ENCODE measurements at places on chromosomes 3 and 15.

- DNase-seq: no peak
Observed at GRCh38 chr3:183080628-183081027, 18.7 kb downstream of the MCCC1 start.

DNA sequence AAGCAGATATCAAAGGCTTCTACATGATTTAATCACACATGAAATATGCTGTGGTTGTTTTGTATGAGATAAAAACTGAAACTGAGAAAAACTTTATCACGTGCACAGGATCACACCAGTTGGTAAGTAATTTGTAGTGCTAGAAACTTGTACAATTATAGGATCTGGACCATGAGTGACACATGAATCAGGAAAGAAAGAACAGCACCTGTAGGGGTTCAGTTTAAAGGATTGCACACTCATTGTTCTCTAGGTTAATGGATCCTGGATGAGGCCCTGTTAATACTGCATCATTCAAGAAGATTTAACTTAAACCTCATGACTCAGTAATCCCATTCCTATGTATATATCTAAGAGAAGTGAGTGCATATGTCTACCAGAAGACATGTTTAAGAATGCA is 87.9 kb downstream of the STT3B start:
- DNase-seq: no peak

GRCh38 chr3:76198086-76198485 is 412.7 kb upstream of the ZNF717 start:
- DNase-seq: no peak

DNA sequence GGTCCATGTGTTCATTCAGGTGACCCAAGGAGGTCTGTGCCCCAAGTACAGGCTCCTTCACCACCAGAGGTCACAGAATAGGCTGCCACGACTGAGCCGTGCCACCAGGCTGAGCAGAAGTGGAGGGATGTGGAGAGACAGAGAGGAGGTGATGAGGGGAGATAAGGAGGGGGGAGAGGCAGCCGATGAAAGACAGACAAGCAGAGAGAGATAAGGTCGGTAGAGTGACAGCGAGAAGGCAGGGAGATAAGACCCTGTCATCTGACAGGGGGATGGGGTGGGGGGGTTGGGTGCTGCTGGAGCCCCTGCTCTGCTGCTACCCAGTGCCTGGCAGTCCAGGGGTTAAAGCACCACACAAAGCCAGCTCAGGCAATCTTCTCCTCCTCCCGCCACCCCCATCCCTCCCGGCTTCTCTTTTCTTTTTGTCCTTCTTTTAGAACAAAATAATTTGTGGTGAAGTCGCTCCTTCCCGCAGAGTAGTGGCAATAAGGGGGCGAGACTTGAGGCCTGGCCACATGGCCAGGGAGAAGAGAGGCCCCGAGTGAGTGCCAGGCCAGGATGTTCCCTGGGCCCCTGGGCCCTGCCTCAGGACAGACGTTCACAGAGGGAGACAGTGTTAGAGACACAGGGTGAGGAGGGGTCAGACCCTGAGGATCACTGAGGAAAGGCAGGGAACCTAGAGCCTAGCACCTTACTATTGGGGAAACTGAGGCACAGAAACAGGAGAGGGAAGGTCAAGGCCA is 67.9 kb downstream of the CACNA2D2 start:
- no peak for DNase-seq

- DNase-seq: no peak
Observed at GRCh38 chr3:194561306-194561974, 71.8 kb downstream of the TMEM44 start.

Data from activated CD4-positive, alpha-beta T cell treated with anti-CD3 and anti-CD28 coated beads for 48 hours (primary cell).